ENCODE measurements at places on chromosomes 1 and 21.

DNA sequence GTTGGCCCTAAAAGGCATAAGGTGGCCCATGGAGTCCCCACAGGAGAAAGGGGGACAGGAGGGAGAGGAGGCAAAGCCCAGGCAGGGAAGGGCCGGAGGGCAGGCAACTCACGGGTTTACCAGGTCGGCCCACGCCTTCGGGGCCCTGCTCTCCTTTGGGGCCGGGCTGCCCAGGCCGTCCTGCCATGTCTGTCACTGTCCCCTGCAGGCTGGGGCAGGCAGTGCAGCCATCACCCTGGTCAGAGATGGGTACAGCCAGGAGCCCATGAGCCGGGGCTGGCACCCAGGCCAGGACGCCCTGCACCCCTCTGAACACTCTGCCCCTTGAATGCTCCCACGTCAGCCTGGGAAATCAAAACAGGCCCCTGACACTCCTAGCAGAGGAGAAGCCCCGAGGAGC, 19.8 kb downstream of the COL16A1 start:
- no peak for DNase-seq

GRCh38 chr1:210233495-210234328, 1.1 kb downstream of the SERTAD4 start:
- no peak for DNase-seq

DNA sequence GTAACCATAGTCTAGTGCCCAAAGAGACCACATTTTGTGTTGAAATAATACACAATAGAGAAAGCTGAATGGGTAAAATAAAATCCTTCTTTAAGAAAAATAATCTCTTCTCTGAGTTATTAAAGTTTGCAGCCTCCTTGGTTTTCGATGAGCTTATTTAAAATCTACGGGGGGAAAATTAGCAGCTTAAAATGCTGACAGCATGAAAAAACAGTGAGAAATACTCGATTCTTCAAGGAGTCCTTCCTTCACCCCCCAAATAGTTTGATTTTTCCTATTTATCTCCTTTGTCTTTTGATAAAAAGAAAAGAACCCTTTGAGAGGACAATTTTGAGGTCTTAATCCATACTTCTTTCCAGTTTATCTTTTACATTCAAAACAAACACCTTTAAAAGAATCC, 394.0 kb upstream of the B3GALT2 start:
- no peak for DNase-seq

DNA sequence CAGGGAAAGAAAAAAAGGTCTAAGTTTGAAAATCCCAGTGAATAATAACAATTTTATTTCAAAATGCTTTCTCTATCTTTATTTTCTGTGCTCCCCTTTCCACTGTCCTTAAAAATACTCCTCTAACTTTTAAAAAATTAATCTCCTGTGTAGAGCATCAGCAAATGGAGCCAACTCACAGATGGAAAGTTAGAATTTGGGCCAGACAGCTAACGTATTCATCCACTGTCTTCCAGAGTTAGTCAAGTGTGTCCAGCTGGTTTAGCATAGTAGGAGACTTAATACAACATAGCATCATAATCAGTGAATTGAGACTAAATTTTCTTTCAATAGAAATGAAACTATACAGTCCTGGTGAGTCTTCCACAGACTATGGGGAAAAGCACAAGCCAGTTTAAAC, 419.0 kb upstream of the LRRC7 start:
- no peak for DNase-seq

DNA sequence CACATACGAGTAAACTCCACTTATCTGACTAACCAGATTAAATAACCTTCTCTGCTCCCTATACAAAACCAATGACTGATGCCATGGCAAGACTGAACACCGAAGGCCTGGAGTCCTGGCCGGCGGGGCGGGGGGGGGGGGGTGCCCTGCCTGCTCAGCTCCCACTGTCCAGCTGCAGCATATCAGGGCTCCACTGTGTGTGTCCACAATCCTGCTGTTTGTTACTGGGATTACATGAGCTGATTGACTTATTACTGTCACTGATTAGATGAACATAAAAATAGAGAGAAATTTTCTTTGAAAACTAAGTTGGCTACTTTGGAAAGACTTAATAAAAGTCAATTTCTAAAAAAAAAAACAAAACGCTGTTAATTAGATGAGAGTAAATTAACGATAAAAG, 24.9 kb downstream of the TMEM63A start:
- no peak for DNase-seq

DNA sequence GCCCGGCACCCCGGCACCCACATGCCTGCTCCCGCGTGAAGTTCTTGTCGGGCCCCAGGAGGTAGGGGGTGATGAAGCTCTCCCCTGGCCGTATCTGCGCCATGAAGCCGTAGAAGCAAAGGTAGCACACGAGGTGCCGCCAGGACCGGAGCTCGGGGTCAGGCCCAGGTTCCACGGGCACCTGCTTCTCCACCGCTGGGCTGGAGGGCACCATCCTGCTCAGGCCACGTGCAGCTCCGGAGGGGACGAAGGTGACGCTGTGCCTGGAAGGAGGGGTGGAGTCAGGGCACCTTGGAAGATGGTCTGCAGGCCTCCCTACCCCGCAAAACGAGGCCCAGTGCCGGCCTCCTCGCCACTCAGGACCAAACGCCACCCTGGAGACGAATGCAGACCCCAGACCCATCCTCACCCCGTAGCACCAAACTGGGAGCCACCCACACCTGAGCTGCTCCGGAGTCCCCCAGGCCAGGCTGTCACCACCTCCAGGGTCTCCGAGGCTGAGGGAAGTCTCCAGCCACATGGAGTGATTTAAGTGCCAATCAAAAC, 4.4 kb downstream of the SLC19A1 start:
- peak; percentile 21 for DNase-seq

DNA sequence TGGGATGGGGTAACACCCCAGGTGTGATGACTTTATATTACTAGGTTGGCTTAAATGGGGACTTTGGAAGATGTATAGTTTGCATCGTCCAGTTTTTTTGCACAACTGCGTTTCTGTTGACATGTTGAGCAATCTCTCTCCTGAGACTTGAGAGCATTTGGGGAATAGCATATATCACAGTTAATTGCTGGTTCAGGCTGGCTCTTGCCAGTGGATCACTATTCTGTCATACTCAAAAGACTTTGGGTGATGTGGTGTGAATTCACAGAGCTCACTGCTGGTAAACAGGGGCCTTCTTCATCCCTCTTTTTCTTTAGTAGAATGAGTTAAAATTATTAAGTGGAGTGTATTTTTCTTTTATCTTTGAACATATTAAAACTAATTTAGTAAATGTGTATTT, 44.3 kb downstream of the LHX9 start:
- no peak for DNase-seq

DNA sequence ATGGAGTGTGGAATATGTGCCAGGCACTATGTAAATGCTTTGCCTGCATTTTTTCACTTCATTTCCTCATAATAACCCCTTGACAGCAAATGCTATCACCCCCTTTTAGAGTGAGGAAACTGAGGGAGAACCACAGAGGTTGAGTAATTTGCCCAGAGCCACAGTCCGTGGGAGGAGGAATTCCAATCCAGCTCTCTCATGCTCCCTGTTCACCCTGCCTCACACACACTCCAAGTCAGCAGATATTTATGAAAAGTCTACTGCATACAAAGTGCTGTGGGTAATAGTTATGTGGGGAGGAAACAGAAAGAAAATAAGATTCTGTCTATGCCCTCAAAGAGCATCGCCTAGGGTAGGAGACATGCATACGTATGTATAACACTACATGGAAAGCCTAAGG, 30.9 kb upstream of the RBM15 start:
- DNase-seq = no peak

DNA sequence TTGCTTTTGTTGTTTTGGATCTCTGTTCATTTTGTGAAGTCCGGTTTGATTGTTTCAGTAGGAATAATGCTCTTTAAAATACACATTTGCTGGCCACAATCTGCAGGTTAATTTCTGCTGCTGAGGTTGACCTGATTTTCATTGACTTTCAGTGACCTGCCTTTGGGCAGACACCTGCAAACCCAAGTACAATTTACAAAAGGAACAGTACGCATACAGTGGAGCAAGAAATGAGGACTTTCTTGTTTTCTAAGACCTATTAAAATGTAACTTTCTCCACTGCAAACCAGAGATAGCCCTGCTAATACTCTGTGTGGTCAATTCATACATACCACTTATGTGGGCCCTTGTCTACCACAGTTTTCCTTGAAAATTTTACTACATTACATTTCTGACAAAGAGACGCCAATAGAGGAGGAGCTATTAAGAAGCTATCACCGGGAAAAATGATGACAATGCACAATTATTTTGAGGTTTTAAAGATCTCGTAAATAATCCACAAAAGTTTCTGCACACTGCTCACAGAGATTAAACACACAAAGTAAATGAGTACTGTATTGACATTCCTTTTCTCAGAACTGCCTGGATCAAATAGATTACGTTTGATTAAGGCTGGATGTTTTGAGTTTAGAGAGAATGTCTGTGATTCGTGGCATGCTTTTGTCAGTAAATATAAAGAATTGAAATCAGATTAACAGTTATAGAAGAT, 141.9 kb downstream of the SDCCAG8 start:
- no peak for DNase-seq

DNA sequence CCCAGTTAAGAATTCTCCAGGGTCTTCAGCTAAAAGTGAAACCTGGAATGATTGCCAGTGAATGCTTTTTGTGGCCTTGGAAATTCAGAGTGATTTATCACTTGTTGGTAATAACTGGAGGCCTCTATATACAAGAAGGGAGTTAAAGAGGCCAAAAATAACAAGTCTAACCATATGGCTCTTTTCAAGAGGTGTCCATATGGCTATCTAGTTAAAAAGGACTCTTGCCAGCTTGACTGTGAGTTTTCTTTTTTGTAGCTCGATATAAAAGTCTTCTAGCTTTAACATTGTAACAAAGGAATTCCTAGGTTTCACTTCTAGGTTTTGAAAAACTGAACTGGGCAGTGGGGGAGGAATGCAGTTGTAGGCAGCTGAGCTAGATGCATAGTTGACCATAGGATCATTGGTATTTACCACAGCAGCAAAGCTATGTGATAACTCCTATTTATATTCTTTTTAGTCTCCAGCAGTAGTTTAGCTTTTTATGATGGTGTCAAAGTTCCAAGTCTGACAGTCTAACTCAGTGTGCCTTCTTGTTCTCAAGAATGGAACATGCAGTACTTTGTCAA, 44.4 kb downstream of the CACHD1 start:
- DNase-seq = no peak

- no peak for DNase-seq
These were observed 421.2 kb upstream of the ZRANB2 start for GRCh38 chr1:71502006-71502405.

GRCh38 chr1:162145966-162146696, 76.6 kb downstream of the NOS1AP start:
- DNase-seq = no peak

All from CD4-positive, alpha-beta T cell (primary cell).